Activated naive CD8-positive, alpha-beta T cell treated with anti-CD3 and anti-CD28 coated beads for 36 hours (primary cell): ENCODE measurements at places on chromosomes 11 and 22. TPM values are rescaled to one million over a fixed set of nuclear protein-coding genes. Genes with fewer than 3 reads are reported as not detected.
A peak's percentile ranks its signal among the peaks of the same experiment; 100 is the strongest.

Gene UCP3
- 0.89 TPM for total RNA-seq

Gene MS4A4A
- total RNA-seq, result not detected

DNA sequence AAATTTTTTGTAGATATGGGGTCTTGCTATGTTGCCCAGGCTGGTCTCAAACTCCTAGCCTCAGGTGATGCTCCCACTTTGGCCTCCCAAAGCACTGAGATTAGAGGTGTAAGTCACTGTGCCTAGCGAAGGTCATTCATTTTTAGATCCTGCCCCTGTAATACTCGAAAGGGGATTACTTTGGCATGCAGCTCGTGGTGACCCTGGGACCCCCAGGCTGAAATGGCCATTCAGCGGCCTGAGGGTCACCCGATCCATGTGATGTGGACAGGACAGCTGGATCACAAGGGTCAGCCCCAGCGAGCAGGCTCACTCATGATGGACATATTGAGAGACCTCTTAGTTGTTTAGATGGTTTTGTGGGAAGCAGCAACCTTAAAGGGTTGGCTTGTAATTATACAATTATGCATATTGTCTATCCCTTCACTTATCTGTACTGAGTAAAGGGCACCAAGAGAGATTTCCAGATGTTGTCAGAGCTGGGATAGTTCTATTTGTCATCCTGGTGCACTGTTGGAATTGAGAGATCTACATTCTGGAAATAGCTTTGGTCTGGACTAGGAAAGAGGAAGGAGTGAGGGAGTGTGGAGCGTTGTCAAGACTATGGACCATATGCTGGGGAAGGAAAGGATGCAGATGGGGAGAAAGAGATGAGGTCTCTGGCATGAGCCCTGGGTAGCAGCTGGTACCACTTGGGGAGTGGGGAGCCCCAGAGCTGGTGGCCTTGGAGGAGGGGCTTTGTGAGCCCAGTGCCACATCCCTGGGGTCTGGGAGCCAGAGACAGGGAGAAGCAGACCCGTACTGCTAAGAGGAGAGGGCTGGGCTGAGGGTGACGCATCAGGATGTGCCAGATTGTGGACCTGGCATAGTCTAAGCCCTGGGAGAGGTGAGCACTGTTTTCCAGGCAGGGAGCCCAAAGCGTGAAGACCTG, 15.5 kb downstream of the RHBDD3 start:
- no peak overlapping the region for H3K4me3 ChIP-seq
- no peaks in the 10 kb centered on the region for H3K36me3 ChIP-seq
- DNase-seq, result no peak
- no peak overlapping the region for H3K27ac ChIP-seq
- H3K4me1 ChIP-seq, result peaks cover 2% of the 10 kb centered on the region

- H3K27ac ChIP-seq, result peak overlapping the region; percentile 93
- peak overlapping the region; percentile 35 for H3K4me3 ChIP-seq
- no peak for DNase-seq
- H3K4me1 ChIP-seq, result peaks cover 75% of the 10 kb centered on the region
- H3K36me3 ChIP-seq, result peaks cover 9% of the 10 kb centered on the region
These were observed 22.2 kb downstream of the PTPRJ start for GRCh38 chr11:48002561-48002960.

DNA sequence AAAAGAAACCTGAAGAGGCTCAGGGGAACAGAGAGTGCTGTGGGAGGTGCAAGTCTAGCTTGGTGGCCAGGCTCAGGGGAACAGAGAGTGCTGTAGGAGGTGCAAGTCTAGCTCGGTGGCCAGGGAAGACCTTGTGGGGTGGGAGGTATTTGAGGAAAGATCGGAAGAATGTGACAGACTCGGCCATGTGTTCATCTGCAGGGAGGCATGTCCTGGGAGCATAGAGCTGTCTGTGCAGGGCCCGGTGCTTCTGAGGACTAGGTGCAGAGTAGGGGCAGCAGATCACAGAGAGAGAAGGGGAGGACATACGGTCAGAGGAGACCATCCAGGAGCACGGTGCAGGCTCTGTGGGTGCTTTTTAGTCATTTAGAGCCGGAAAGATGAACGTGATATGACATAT, 10.8 kb downstream of the IFITM10 start:
- H3K4me3 ChIP-seq, result no peak overlapping the region
- H3K27ac ChIP-seq, result no peak overlapping the region
- no peak for DNase-seq
- no peaks in the 10 kb centered on the region for H3K4me1 ChIP-seq

Gene PDGFD
- total RNA-seq, result not detected

Gene SLC15A3
- 6.9 TPM for total RNA-seq

Gene CARD10
- 0.14 TPM for total RNA-seq

Gene SCGB1D4
- not detected for total RNA-seq

DNA sequence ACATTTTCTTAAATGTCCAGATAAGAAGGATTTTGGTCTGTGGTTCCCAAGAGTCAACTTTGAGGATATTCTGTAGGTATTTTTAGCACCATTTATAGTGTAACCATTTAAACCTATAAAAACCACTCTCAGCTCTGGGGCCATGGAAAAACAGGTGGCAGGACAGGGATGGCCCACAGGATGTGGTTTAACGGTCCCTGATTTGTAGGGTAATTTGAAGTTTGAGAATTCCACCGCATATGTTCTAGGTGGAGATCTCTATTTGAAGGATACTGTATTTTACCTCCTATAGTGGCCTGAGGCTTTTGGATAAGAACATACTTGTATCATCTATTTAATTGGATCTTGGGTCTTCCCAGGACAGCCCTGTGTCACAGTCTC, 62.4 kb upstream of the IGLL5 start:
- no peak overlapping the region for H3K4me3 ChIP-seq
- H3K27me3 ChIP-seq, result no peaks in the 10 kb centered on the region

Gene JHY
- 3.2 TPM for total RNA-seq

GRCh38 chr11:11555208-11555607, 66.6 kb downstream of the GALNT18 start:
- H3K4me3 ChIP-seq, result no peak overlapping the region
- DNase-seq, result no peak
- H3K4me1 ChIP-seq, result no peaks in the 10 kb centered on the region

DNA sequence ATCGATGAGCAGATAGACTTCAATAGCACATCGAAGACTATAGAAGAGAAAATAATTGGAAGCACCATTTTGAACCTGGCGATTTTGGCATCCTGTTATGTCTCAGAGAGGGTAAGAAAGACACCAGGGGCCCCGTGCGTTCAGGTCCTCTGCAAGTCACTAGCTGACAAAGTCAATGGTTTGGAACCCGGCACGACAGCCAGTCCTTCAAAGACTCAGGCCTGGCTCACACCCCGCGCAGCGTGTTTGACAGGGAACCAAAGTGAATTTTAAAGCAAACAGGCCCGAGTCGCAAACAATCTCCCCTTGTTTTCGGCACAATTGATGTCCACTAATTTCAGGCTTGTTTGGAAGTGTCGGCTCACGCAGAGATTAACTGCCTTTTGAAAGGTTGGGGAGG, 716.6 kb downstream of the BRD1 start:
- H3K4me1 ChIP-seq, result no peaks in the 10 kb centered on the region
- H3K4me3 ChIP-seq, result no peak overlapping the region
- H3K27ac ChIP-seq, result no peak overlapping the region
- no peak for DNase-seq

DNA sequence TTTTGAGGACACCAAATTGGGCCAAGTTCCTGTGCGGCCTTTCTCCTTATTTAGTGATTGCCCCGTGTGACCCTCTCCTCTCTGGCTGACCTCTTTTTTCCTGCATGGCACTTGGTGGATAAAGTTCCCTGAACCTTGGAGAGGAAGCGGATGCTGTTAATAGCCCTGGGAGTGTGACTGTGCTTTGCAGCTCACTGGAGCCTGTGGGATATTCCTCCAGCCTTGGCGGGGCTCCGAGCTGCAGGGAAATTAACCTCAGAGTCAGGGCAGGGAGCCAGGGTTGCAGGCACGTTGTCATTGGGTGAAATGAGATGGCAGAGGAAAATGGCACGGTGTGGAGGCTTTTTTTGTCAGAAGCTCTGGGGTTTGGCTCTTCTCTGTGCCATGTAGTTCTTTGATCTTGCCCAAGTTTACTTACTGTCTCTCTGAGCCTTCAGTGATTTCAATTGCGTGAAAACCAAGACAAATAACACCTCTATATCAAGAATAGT, 965 bp downstream of the OR9Q1 start:
- no peak for DNase-seq
- H3K27ac ChIP-seq, result no peak overlapping the region
- H3K27me3 ChIP-seq, result no peaks in the 10 kb centered on the region
- no peaks in the 10 kb centered on the region for H3K4me1 ChIP-seq

DNA sequence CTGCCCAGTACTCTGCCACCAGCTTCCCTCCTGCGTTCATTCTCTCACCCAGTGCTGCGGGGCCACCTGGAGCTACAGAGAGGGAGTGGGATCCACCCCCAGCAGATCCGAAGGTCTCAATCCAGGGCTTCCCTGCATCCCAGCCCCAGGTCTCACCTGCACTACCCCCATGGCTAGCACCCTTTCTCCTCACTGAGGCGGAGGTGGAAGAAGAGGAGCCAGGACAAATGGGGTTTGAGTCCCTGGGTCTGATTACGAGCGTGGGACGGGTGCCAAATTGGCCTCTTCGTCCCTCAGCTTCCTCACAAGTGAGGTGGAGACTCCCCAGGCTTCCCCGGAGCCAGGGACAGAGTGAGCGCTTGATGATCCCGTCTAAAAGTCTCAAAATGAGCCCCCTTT, 64.2 kb downstream of the NFAM1 start:
- no peak overlapping the region for H3K4me3 ChIP-seq
- H3K27me3 ChIP-seq, result peaks cover 32% of the 10 kb centered on the region
- no peak for DNase-seq
- H3K36me3 ChIP-seq, result no peaks in the 10 kb centered on the region

DNA sequence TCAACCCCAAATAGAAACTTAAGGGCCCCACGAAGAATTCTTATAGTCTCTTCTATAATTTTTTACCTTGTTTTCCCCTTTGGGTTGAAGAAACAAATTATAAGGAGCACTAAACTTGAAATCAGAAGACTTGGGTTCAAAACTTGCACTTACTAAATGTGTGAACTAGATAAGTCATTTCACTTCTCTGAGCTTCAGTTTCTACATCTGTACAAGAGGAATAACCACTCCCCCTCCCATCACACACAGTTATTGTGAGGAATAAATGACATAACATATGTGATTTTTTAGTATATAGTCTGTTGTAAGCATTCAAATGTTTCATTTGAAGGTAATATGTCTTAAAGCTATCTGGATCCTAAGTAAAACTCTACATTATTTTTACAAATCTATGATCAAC, 78.8 kb downstream of the LIF start:
- H3K27me3 ChIP-seq, result no peaks in the 10 kb centered on the region
- H3K36me3 ChIP-seq, result peaks cover 1% of the 10 kb centered on the region
- H3K4me1 ChIP-seq, result peaks cover 3% of the 10 kb centered on the region

Gene TRABD
- total RNA-seq, result 79.4 TPM
